ENCODE measurements at places on chromosomes 13 and 19.

DNA sequence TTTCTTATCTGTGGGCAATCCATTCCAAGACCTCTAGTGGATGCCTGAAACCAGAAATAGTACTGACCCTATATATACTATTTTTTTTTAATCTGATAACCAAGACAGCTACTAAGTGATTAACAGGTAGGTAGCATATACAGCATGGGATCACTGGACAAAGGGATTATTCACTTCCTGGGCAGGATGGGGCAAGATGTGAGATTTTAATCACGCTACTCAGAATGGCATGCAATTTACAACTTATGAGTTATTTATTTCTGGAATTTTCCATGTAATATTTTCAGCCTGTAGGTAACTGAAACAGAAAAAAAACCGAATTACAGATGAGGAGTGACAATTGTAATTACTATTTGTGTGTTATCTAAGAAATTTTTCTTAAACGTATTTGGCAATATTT is 41.2 kb downstream of the ZIC2 start:
- no peak for DNase-seq

- DNase-seq = no peak
Observed at GRCh38 chr19:6738787-6739389, 592 bp upstream of the TRIP10 start.

GRCh38 chr13:103288114-103288513 is 221.9 kb upstream of the SLC10A2 start:
- no peak for DNase-seq

DNA sequence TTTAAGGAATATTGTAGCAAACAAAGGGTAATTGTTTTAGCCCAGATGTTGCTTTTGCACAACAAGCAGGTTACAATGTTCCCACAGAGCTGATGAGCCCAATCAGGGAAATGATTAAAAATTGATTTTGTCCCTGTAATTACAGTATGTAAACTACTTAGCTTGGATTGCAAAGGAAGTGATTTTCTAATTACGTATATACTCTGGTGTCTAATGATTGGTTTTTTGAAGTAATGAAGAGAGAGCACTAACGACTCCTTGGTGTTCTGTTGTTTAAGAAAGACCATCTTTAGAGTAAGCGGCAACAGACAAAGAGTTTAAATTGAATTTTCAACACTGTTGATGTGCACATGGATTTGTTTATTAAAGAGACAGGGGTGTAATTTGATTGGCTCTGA is 95.3 kb upstream of the ZNF536 start:
- no peak for DNase-seq

- DNase-seq = no peak
Observed at GRCh38 chr19:5692723-5693194, 2.7 kb downstream of the RPL36 start.

- no peak for DNase-seq
Observed at GRCh38 chr13:55516610-55517009, 1624.1 kb upstream of the PRR20A start.

GRCh38 chr13:66468656-66469055 is 761.5 kb downstream of the PCDH9 start:
- no peak for DNase-seq

- DNase-seq = no peak
Observed at GRCh38 chr13:67299751-67300150, 69.6 kb upstream of the PCDH9 start.

- DNase-seq = peak; percentile 74
Observed at GRCh38 chr19:46786236-46787039, 2.0 kb downstream of the SLC1A5 start.

GRCh38 chr13:79312340-79312855 is 93.7 kb downstream of the RBM26 start:
- DNase-seq = no peak

DNA sequence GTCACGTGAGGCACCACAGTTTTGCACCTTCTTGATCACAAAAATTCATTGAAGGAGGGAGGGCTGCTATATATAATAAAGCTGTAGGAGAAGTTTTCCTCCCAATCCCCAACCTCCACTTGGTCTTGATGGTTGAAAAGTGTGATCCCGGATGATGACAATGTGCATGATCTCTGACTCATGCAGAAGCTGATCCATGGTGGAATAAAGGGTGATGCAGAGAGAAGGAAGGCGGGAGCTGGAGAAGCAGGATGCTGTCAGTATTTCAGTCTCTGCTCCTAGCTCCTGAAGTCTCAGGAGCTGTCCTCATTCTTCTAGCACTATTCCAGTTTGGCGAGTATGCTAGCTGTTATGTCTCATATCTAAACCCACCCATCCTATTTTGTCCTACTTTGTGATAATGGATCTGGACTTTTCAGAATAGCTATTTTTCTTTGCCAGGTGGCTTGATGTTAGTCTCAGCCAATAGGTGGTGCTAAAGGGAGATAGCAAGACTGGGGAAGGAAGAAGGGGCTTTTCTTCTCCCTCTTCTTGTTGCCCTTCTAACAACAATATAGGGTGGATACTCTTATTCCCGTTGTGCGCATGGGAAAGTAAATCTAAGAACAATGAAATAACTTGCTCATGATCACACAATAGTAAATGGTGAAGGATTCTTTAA is 65.6 kb upstream of the HTR2A start:
- no peak for DNase-seq

DNA sequence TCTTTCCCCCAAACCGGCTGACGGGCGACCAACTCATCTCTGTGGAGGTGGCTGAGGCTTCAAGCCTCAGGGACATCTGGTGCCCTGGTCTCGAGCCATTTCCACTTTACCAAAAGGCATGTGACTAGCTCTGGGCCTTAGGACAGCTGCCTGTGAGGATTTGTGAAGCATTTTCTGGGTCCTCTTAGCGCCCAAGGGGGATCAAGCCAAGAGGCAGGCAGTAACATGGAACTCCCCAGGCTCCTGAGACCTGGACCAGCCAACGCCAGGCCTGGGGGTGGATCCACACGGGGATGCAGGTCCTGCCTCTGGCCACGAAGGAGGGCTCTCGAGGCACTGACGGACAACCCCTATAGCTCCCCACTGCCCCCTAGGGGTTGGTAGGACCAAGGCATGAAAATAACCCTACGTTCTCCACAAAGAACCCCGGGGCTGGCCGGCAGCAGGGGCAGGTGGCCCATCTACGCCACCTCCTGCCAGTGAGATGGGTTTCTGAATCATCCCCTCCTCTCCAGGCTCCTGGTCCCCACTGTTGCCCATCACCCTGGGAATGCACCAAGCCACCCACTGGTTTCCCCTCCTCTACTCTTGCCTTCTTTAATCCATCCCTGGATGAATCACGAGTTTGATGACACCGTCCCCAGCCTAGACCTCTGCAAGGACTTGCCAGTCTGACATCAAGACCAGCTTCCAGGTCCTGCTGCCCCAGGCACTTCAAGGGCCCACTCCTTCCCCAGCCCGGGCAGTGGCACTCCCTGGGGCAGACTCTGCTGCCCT is 7.0 kb upstream of the MYDGF start:
- no peak for DNase-seq

DNA sequence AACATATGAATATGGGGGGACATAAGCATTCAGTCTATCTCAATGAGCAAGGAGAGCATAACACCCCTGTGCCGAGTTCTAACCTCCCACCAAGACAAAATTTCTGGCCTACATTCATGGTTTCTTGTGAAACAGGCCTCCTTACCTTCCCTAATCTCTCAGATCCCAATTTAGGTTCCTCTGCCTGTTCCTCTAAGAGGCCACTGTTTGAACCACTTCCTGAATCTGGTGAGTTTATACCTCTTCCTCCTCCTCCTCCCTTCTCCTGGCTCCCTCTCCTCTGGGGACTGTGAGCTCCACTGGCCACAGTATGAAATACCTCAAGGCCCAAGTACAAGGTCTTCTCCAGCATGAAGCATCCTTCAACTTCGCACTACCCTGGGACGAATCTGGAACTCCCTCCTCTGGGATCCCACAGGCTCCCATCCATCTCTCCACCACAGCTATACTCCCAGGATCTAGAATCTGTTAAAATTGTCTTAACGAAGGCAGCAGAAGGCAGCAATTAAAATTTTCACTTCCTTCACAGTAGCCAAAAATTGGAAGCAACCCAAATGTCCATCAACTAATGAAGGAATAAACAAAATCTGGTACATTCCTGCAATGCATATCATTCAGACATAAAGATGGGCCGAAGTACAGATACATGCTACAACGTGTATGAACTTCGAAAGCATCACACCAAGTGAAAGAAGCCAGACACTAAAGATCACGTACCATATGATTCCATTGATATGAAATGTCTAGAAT is 7.8 kb upstream of the SIGLECL1 start:
- DNase-seq = no peak

DNA sequence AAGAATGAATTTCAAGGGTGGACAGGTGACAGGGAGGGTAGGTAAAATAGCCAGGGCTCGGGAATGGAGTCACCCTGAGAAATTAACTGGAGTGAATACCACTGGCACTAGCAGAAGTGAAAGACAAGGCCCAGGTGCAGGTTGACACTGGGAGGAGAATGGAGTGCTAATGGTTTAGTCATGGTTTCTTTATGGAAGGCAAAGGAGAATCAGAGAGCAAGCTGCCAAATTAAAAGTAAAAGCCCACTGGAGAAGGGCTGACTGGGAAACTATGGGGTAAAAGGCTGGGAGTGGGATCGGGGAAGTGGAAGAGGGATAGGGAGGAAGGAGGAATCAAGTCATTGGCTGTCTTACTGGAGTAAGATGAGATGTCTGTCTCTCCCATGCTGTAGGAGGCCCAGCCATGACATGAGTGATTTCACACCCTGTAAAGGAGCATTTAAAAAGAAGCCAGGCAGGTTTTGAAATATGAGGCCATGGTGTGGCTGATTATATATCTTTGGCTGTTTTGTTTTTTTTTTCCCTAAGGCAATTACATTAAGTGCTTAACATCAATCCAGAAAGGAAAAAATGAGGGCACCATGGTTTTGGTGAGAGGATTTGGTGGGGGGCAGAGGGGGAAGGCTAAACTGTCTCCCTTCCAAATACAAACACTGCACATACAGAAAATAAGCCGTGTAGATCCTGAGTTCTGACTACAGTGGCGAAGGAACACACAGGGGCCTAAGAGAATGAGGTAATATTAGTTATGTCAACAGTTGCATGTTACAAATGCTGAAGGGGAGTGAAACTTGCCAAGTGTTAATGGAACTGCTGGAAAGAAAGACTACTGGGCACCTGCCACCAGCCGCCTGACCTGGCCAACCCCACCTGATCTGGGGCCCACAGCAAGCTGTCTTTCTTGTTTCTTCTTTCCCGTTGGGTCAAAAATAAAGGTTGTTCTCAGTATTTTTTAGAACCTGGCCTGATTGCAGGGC is 183.5 kb upstream of the TSC22D1 start:
- DNase-seq = no peak

DNA sequence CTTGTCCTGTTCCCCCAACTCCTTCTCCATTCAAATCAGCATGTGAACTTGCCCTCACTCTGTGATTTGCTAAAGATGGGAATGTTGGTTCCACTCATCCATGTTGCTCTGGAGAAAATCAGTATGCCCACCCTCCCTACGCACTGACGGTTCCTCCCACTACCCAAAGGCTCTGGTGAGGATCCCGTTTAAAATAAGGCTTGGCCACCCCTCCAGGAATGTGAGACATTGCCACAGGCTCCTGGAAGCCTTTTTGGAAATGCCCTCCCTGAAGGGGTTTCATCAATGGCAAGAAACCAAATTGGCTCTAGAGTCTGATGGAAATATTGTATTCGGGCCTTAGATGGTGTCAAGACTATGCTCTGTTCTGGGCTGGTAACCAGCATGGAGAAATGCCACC is 187.3 kb downstream of the USP12 start:
- no peak for DNase-seq

DNA sequence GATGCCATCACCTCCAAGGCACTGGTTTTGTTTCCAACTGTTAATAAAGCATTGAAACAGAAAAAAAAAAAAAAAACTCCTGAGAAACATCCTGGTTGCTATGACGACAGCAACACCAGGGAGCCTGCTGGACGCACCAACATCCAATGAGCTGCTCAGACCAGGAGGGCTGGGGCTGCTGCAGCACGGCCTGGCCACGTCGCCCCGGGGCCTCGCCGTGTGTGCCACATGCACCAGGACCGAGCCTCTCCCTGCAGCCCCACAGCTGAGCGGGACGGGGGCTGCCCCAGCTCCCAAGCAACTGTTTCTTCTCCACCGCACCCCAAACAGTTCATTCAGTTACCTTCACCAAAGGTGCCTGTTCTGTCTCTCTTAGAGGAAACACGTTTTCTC is 54.5 kb downstream of the RASA3 start:
- DNase-seq = no peak

GRCh38 chr19:18156841-18157464 is 4.0 kb downstream of the PIK3R2 start:
- DNase-seq = no peak

GRCh38 chr13:76745261-76746200 is 140.7 kb downstream of the KCTD12 start:
- no peak for DNase-seq

GRCh38 chr13:109610517-109610916 is 175.9 kb downstream of the IRS2 start:
- peak; percentile 1 for DNase-seq

GRCh38 chr19:45657520-45658167 is 10.4 kb upstream of the GIPR start:
- no peak for DNase-seq

DNA sequence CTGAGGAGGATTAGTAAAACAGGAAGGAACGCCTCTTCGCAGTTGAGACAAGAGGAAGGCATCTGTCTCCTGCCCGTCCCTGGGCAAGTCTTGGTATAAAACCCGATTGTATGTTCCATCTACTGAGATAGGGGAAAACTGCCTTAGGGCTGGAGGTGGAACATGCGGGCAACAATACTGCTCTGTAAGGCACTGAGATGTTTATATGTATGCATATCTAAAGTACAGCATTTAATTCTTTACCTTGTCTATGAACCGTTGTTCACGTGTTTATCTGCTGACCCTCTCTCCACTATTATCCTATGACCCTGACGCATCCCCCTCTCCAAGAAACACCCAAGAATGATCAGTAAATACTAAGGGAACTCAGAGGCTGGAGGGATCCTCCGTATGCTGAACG is 722 bp upstream of the TIMM50 start:
- no peak for DNase-seq

DNA sequence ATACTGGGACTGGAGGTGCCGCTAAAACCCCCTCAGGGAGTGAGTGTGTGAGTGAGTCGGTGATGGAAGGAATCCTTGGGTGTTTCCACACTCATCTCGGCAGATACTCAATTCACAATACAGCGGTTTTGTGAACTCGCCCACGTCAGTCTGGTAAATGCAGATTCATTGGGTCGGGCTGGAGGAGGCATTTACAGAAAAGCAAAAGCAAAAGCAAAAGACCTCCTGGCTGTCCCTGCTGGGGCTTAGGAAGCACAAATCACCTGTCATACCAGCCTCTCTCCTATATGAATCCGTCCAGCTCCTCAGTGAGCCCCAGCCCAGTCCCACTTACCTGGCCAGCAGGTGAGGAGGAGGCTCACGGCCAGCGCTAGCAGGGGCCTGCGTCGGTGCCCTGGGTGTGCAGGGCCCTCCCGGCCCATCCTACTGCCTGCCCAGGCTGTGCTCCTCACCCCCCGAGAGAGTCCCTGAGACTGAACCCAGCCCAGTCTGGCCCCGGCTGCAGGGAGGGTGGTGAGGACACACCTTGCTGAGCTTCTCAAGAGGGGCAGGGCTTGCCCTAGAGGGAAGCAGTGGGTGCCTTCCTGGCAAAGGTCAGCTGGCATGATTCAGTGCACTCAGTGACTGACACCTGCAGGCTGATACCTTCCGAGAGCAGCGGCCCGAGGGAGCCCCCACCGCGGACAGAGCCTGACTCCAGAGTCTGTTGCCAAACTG is at the start of gene MUC16:
MUC16 (minus strand) TSS at position 475 of the 717 bp plus-strand sequence.
- no peak for DNase-seq

- DNase-seq = no peak
Observed at GRCh38 chr13:45209229-45209628, 8.4 kb upstream of the KCTD4 start.

- DNase-seq = no peak
Observed at GRCh38 chr19:29145756-29146155, 67.2 kb downstream of the UQCRFS1 start.

- no peak for DNase-seq
Observed at GRCh38 chr13:47277774-47278173, 380.9 kb upstream of the HTR2A start.

Measured in stimulated activated CD8-positive, alpha-beta memory T cell treated with anti-CD3 and anti-CD28 coated beads, Interleukin-7, amount 100 ng/mL, for 1 hour (primary cell).